ENCODE measurements at places on chromosomes 1 and 21.

- peak; percentile 6 for DNase-seq
These were observed 42.9 kb downstream of the USP25 start for GRCh38 chr21:15772654-15773053.

DNA sequence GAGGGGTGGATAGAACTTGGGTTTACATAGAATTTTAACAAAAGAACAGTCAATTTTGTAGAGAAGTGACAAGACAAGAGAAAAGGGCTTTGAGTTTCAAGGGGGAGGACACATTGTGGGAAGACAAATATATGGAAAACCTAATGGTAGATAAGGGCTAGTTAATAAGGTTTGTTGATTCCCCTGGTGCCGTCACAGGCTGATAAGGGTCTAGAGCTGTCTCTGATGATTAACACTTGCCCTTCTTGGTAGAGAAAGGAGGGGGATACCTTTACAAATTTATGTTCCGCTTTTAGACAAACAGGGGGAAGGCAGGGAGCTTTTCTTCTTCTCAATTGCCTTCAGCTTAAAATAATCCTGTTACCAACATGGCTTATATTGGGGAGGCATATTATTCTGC is 124.3 kb downstream of the ETS2 start:
- peak; percentile 57 for DNase-seq

DNA sequence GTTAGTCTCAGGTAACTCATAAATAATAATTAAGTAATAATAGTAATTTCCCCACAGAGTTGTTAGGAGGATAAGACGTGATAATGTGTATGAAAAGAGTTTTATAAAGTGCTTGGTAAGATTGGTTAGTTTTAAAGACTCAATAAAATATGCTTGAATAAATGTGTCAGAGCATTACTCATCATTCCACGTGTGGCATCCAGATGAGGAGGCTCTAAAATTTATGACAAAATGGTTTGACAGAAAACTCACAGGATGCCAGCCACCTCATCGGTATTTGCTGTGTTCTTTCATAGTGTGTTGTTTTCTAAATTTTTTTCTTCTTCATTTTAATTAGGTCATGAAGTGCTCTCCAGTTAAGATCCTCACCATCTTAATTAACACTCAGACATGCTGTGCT is 19.1 kb upstream of the SPAG17 start:
- DNase-seq, result no peak

- DNase-seq, result peak; percentile 55
These were observed 7.8 kb upstream of the PTTG1IP start for GRCh38 chr21:44881198-44881872.

DNA sequence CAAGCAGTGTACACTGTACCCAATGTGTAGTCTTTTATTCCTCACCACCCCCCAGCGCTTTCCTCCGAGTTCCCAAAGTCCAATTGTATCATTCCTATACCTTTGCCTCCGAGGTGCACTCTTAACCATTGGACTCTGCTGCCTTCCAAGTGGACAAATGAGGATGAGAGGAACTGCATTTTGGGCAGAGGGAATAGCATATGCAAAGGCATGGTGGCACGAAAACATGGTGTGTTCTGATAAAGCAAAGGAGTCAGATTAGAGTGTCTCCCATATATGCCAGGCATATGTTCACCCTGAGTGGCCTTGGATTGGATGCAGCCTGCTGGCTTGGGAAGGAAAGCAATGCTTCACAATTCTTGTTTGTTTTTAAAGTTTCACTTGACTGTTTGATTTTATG is 25.5 kb downstream of the FGGY start:
- no peak for DNase-seq

GRCh38 chr1:2296614-2297013 is 68.5 kb downstream of the SKI start:
- DNase-seq, result no peak

DNA sequence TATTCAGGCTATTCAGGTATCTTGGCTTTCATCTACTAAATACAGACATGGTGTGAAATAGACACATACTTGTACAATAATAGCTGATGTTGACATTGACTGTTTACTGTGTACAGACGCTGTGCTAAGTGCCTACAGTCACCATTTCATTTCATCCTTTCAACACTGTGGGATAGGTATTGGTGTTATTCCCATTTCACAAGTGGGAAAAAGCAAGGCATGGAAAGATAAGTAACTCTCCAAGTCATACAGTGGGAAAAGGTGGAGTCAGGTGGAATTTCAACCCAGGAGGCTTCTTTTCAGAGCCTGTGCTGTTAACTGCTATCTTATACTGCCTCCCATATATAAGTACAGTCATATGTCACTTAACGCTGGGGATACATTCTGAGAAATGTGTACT is 49.6 kb upstream of the ATP1A1 start:
- no peak for DNase-seq

GRCh38 chr1:201255479-201256362 is 27.6 kb upstream of the PKP1 start:
- no peak for DNase-seq

- peak; percentile 80 for DNase-seq
These were observed 26.7 kb downstream of the RTCA start for GRCh38 chr1:100292711-100293110.

DNA sequence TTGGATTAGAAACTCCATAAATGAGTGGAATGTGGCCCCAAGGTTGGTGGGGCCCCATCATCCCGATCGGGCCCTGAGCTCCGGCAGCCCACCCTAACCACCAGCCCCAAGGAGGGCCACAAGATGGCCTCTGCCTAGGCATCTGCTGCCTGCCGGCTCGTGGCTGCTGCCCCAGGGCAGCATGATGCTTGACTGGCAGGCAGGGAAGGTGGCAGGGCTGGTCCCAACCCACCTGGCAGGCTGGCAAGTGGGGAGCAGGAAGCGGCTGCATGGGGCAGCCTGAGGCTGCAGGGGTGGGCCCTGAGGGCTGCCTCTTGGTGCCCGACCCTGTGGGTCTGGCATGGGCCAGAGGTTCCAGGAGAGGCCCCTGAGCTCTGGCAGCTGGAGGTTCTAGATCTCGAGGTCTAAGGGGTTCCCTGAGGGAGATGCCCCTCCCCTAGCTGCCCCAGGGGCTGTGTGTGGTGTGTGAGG is 760 bp upstream of the GJC2 start:
- DNase-seq, result no peak
